Gastroesophageal sphincter (tissue), 4 donors: ENCODE measurements at places on chromosomes 2 and 18. TPM values are rescaled to one million over a fixed set of nuclear protein-coding genes. Genes with fewer than 3 reads are reported as not detected.

GRCh38 chr2:145851730-145852129, 1331.8 kb upstream of the ZEB2 start:
- ATAC-seq = no peak

GRCh38 chr2:75525434-75526310, 35.1 kb downstream of the EVA1A start:
- no peak for ATAC-seq

GRCh38 chr2:10385501-10385900, 62.6 kb downstream of the ODC1 start:
- ATAC-seq = no peak

- ATAC-seq = no peak
These were observed 17.7 kb upstream of the DCC start for GRCh38 chr18:52322307-52322706.

DNA sequence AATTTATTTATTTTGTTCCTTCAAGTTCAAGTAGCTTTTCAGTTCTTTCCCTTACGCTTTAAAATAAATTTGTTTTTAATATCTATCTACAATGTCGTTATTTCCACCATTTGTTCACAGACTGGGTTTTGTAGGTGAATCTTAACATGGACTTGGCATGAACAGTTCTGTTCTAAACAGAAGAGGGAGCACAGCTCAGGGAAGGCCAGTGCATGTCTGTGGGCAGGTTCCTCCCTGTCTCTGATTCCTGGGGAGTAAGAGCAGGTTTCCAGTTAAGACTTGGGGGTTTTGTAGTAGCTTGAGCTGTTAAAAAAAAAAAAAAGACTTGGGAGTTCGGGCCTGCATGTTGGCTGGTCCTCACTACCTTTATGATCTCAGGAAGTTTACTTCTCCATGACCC, 11.1 kb downstream of the TTL start:
- ATAC-seq = no peak

The OSR1 gene
- 45.5 TPM for total RNA-seq
